Activated T-cell treated with anti-CD3 and anti-CD28 coated beads, Interleukin-2, amount 50 U/mL, for 48 hours (primary cell): ENCODE measurements at places on chromosomes 1 and 21.

DNA sequence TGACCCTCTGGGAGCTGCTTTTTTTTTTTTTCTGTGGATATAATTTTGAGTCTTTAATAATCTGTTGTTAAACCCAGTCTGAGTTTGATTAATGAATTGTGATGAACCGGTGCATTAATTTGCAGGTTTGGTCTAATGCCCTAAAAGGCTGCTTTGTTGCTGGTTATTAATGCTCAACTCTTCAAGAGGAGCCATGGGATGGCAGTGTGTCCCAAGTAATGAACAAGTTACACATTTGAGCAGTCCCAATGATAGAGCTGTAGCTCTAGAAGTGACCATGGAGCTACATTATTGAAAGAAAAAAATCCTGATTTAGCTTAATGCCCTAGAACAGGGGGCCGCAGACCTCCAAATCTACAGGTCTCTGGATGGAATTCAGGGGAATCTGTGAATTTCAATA lies 53.1 kb downstream of the RWDD3 start:
- no peak for DNase-seq

GRCh38 chr1:99516141-99516540 lies 129.8 kb upstream of the PALMD start:
- DNase-seq, result no peak

DNA sequence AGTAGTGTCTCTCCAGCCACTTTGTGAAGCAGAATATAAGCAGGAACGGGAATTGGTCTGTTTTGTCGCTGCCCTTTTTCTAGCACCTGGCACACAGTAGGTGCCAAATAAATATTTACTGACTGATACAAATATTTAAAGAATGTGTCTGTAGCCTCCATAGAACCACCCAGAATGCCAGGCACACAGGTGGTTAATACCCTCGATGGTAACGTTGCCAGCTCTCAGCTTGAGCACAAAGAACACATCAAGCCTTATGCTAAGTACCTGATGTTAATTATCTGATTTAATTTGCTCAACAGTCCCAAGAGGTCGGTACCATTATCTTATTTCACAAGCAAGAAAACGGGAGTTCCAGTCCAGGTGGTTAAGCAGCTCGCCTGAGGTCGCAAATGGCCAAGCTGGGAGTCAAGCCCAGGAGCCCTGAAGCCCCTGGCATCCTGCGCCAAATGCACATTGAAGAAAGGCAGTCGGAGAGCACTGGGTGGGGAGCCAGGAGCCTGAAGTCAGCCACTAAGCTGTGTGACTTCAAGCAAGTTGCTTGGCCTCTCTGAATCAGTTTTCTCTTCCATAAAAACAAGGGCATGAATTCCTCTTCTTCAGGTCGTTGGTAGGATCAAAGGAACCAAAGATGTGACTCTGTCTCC lies 26.4 kb downstream of the HSPG2 start:
- no peak for DNase-seq

DNA sequence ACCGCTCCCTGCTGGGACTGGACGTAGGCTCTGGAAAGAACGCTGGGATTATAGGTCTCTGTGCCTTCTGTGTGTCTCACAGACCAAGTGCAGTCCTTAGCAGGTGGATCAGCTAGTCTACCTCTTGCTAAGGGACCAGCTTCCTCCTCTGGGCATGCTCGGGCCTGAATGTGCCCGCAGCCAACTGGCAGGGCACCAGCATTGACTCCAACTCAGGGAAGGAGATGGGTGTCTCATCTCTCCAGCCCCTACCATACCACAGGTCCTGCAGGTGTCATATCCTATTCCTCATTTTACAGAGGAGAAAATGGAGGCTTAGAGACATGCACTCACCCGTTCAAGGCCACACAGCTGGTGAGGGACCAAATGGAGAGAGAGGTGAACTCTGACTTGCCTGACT lies 340.2 kb downstream of the PTPRU start:
- DNase-seq, result no peak

GRCh38 chr1:15616373-15617172 lies 685 bp upstream of the DDI2 start:
- no peak for DNase-seq

- no peak for DNase-seq
These were observed 15.2 kb downstream of the SLC27A3 start for GRCh38 chr1:153790313-153790965.

GRCh38 chr1:101167891-101168290 lies 68.9 kb upstream of the S1PR1 start:
- DNase-seq, result no peak

DNA sequence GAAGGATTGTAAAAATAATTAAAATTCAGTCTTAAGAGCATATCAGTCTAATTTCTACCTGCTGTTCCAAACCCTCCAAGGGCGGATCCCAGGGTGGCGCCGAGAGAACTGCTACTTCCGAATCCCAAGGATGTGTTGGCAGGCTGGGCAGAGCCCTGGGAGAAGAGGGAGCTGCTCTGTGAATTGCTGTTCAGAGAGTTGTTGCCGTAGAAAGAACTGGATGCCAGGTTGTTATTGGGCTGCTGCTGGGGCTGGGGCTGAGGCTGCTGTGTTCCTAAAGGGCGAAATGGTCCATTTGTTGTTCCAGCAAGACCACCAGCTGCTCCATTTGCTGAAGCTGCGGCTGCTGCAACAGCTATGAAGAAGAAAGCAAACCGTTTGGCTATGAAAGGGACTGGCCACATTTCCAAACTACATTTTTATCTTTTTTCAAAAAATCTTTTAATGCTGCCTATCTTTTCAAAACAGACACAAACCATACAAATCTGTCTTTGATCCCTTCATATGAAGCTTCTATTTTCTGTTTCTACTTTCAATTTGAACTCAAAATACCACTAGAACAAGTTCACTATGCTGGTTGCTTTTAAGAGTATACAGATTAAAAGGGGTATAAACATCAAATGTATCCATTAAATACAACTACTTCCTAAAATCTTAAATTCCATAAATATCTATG lies 57.5 kb upstream of the SDC3 start:
- no peak for DNase-seq

GRCh38 chr21:26515257-26515656 lies 57.8 kb downstream of the CYYR1 start:
- no peak for DNase-seq

DNA sequence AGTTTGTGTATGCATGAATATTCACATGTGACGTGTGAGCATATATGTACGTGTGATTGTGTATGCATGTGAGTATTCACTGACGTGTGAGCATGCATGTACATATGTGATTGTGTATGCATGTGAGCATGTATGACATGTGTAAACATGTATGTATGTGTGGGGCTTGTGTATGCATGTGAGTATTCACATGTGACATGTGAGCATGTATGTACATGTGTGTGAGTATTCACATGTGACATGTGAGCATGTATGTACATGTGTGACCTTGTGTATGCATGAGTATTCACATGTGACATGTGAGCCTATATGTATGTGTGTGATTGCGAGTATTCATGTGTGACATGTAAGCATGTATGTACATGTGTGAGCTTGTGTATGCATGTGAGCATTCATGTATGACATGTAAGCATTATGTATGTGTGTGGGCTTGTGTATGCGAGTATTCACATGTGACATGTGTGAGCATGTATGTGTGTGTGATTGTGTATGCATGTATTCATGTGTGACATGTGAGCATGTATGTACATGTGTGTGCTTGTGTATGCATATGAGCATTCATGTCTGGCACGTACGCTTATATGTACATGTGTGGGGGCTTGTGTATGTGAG lies 47.8 kb downstream of the COL18A1 start:
- no peak for DNase-seq

DNA sequence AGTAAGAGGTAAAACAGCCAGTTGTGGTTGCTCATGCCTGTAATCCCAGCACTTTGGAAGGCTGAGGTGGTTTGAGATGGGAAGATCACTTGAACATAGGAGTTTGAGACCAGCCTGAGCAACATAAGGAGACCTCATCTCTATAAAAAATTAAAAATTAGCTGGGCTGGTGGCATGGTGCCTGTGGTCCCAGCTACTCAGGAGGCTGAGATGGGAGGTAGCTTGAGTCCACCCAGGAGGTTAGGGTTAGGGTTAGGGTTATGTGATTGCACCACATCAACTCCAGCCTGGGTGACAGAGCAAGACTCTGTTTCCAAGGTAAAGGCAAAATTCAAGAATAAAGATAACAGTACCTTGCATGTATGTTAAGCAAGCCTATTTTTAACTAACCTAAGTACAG lies 3.5 kb downstream of the SAMSN1 start:
- DNase-seq, result no peak

- no peak for DNase-seq
These were observed 89.2 kb downstream of the JAK1 start for GRCh38 chr1:64877151-64877550.

- DNase-seq, result no peak
These were observed 25.2 kb downstream of the ILDR2 start for GRCh38 chr1:166950156-166950555.

- no peak for DNase-seq
These were observed 34.0 kb downstream of the FH start for GRCh38 chr1:241485554-241485992.

- no peak for DNase-seq
These were observed 6.9 kb downstream of the ADSS2 start for GRCh38 chr1:244444854-244445253.

- DNase-seq, result no peak
These were observed 16.1 kb downstream of the H6PD start for GRCh38 chr1:9250411-9251381.

DNA sequence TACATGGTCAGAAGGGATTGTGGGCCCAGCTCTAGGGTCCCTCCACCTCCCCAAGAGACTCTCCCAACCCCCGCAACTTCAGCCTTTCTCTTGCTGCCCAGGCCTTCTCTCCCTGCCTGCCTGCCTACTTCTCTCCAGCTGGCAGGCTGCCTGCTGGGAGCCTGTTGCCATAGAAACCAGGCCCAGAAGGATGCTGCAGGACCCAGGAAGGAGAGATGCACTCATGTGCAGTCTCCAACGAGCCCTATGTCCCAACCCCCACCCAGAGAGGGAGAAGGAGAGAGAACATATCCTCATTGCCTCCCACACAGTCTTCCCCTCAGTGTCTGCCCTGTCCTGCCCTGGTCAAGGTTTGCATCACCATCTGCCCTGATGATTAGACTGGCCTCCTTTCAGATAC lies 10.8 kb upstream of the SMIM12 start:
- no peak for DNase-seq

DNA sequence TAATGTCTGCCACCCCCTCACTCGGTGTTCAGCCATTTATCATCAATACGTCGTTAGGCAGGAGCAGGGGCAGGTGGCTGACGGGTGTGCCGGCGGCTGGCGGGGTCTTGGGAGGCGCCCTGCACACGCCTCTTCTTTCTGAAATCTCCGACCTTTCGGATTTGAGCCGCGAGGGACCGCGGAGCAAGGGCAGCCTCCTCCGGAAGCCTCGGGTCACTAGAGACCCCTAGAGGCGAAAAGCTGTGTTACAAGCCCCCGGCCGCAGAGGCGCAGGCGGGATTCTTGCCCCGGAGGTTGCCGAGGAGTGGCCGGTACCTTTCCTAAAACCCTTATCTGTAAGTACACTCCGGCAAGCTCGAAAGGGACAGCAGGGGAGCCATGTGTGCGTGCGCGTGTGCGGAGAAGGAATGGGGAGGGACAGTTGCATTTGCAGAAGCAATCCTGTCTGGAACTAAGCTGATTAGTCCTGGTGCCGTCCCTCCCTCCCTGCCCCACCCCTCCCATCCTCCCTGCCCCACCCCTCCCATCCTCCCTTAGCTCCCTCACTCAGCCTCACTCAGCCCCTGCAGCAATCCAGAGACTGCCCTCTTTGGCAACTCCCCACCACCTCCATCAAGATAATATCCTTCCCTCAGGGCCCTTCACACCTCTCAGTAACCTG lies 11.0 kb downstream of the BRINP2 start:
- peak; percentile 65 for DNase-seq

- no peak for DNase-seq
These were observed 21.4 kb upstream of the DNM3 start for GRCh38 chr1:171819946-171820345.

DNA sequence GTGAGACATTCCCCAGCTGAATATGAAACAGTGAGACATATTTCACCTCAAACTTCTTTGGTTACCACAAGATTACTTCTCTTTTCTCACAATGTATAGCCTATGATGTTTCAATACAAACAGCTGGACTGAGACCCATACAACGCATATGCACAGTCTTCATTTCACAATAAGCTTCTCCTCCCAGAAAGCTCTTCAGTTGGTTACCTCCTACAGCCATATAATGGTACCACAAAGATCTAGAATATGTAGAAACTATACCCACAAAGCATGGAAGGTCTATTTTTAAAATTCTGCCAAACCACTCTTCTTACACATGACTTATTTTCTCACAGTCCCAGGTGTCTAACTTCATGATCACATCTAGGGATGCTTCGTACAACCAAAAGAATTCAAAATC lies 70.8 kb downstream of the JAK1 start:
- no peak for DNase-seq
